ENCODE measurements at places on chromosomes 12 and 14. TPM values are rescaled to one million over a fixed set of nuclear protein-coding genes. Genes with fewer than 3 reads are reported as not detected.

GRCh38 chr12:105083031-105083430, 1.2 kb downstream of the ALDH1L2 start:
- DNase-seq, result no peak

DNA sequence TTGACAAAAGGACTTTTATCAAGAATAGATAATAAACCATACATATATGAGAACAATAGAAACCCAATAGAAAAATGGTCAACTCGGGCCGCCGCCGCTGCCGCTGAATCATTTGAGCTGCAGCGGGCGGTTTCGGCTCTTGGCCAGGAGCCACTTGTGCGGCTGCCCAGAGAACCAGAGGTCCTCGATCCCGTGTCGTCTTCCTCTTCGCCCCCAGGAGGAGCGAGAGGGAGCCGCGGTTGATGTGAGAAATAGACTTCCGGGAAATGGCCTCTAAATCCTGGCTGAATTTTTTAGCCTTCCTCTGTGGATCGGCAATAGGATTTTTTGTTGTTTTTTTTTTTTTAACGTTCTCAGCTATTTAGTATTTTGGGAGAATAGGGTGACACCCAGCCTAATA, 44.8 kb downstream of the CPSF6 start:
- DNase-seq, result peak; percentile 47

DNA sequence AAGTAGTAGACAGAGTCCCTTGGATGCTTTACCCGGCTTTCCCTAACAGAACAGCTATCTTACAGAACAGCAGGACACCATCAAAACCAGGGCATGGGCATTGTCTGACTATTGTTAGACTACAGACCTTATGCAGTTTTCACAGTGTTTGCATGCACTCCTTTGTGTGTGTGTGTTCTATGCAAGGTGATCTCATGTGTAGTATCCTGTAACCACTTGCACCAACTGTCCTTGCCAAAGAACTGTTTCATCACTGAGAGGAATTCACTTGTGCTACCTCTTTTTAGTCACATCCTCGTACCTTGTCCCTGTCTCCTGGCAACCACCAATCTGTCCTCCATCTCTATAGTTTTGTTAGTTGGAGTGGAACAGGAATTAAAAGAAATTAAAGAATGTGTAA, 183.6 kb upstream of the PZP start:
- DNase-seq, result no peak

DNA sequence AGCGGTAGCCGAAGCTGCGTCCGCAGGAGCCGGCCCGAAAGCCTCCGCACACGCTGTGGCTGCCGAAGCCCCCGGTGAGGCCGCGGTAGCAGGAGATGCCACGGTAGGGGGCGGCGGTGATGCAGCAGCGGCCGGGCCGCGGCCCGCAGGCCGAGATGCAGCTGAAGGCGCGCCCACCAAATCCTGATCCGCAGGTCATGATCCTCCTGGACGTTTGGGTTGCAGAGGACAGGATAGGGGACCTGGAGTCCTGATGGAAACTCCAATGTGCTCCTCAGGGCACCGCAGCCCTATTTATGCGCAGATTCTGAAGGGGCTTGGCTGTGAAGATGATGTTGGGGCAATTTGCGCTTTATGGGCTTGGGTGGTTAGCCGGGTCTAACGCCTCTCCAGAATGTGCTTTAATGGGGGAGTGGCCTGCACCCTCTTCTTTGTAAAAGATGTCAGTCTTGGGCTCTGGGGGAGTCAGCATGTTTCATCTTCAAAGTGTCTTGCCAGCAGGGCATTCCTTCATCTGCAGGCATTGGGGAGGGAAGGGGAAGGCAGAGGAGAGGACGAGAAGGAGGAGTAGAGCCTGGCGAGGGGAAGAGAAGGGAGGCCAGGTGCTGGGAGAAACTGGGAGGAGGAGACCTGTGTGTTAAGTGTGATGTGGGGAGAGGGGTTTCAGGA, at the start of gene KRT81:
TSS of gene KRT81 (minus strand) at position 268 of the 669 bp plus-strand sequence. CDS start at position 199, 69 bp downstream.
- no peak for DNase-seq

GRCh38 chr12:23611320-23611719, 338.1 kb downstream of the SOX5 start:
- no peak for DNase-seq

- DNase-seq, result peak; percentile 17
Observed at GRCh38 chr12:117850048-117850447, 118.7 kb downstream of the KSR2 start.

GRCh38 chr14:59125156-59125555, 63.3 kb upstream of the DAAM1 start:
- no peak for DNase-seq

The P2RX2 gene
- not detected for total RNA-seq

The MUCL1 gene
- total RNA-seq, result not detected
